Umbilical cord (tissue), 2 donors: ENCODE measurements at places on chromosomes 12 and 14.

GRCh38 chr12:127487031-127487430 lies 779.9 kb upstream of the TMEM132C start:
- DNase-seq = no peak

GRCh38 chr12:108559748-108560147 lies 1.2 kb downstream of the SART3 start:
- DNase-seq = no peak

GRCh38 chr14:37237735-37238200 lies 40.0 kb downstream of the MIPOL1 start:
- DNase-seq = no peak

DNA sequence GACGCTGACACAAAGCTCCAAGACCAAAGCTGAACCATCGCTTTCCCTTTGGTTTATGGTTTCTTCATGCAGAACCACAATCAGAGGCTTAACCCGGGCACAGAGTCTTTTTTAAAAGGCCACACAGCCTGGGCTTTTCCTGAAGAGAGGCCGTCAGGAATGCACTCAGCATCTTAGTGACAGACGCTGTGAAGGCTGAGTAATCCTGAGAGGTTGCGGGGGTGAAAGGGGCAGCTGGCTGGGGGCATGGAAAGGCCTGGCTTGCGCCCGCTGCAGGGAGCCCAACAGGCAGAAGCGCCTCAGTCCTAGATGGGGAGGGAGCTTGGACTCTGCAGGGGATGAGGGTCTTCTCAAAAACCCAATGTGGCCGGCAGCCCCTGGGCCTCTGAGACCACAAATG lies 13.6 kb downstream of the CTDSP2 start:
- no peak for DNase-seq

GRCh38 chr12:26836201-26836600 lies 3.2 kb upstream of the ITPR2 start:
- DNase-seq = no peak

DNA sequence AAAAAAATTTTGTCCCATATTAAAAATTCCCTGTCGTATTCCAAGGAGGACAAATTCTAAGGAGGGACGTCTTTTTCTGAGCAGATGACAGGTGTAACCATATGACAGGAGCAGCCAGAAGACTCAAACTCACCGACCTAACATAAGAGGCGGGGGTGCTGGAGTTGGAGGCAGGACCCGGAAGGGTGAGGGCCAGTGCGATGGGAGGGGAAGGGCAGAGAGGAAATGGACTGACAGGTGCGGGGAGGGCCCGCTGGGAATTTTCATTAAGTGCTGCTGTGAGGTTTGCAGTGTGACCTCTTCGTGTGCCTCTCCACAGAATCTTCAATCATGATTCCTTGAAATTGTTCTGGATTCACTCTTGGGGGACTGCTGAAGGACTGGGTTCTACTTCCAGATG lies 189.4 kb downstream of the NTF3 start:
- DNase-seq = no peak

DNA sequence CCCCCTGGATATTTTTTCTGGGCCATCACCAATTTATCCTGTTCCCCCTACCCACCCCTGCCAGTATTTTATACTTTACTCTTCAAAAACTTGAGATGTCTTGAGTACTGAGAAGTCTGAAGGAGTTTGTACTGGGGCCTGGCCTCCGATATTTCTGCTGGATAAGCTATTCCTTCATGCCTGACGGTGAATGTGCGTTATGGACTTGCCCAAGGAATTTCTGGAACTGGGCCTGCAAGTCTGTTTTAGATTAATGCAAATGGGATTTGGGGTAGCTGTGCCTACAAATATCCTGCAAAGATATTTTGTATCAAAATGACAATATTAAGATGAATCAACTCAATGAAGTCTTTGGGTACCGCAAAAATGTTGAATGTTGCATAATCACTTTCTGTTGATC lies at the start of gene PTCSC3:
TSS of gene PTCSC3 (minus strand) at position 199 of the 400 bp plus-strand sequence.
- DNase-seq = no peak

GRCh38 chr14:32298346-32298745 lies 30.8 kb upstream of the AKAP6 start:
- DNase-seq = no peak

GRCh38 chr12:99370421-99371138 lies 277.0 kb upstream of the GARIN6 start:
- DNase-seq = no peak

DNA sequence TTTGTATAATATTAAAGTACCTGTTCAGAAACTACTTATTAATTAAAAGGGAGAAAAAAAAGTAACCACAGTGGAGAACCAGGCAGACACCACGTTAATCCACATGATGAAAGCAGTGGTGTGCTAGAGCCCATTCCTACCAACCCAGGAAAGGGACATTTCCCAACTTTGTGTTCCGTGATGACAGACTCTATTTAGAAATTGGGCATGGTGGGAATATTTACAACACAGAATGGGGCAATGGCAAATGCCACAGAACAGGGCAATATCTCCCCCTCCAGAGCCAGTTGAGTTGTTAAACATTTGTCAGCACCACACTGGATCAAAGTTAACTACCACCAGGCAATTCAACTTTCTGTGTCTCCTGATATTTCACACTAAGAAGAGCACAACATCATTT lies 1.2 kb upstream of the HIGD1C start:
- no peak for DNase-seq

DNA sequence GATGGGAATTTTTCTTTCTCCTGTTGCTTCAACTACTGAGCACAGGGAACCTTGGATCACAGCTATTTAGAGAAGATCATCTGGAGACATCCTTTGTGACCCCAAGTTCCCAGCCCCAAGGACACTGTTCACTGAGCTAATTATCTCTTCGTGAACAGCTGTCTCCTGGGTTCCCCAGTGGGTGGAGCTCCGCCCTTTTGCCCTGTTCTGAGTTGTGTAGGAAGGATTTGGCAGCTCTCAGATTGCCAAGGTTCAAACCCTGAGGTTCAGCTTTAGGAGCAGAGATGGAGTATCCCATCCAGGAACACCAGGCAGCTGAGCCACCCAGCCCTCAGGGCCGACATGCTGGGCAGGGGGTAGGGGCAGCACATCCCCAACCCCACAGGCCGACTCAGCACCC lies 32.0 kb downstream of the NGB start:
- no peak for DNase-seq

- DNase-seq = no peak
These were observed 46.6 kb upstream of the OAS1 start for GRCh38 chr12:112860181-112860580.

GRCh38 chr14:55845963-55846825 lies 266.2 kb downstream of the KTN1 start:
- DNase-seq = no peak

DNA sequence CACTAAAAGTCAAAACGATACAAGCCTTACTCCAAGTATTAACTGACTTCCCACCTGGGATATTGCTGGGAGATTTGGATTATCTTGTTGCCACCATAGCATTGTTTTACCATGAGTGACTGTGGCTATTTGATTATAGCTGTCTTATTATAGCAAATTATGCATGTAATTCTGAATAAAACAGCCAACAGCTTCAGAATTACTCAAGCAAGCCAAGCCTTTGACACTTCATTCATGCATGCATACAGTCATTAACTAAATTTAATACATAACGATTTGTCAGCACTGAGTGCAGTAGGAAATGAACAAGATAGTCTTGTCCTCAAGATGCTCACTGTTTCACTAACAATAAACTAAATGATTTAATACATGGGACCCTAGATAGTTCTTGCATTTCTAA lies 133.0 kb upstream of the FRMD6 start:
- DNase-seq = no peak

DNA sequence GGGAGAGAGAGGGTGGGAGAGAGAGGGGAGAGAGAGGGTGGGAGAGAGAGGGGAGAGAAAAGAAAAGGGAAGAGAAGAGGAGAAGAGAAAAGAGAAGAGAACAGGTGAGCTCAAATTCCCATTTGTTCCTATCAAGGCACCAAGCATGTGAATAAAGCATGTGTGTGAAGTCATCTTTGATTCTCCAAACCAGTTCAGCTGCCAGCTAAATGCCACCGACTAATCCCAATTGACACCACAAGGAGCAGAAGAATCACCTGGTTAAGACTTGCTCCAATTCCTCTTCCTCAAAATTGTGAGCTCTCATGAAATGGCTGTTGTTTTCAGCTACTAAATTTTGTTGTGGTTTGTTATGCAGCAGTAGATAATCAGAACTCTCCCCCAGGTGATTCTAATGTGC lies 188.9 kb downstream of the TMX1 start:
- no peak for DNase-seq

GRCh38 chr12:91307957-91308670 lies 125.5 kb upstream of the DCN start:
- DNase-seq = no peak

GRCh38 chr14:28671425-28671824 lies 95.2 kb upstream of the FOXG1 start:
- no peak for DNase-seq

DNA sequence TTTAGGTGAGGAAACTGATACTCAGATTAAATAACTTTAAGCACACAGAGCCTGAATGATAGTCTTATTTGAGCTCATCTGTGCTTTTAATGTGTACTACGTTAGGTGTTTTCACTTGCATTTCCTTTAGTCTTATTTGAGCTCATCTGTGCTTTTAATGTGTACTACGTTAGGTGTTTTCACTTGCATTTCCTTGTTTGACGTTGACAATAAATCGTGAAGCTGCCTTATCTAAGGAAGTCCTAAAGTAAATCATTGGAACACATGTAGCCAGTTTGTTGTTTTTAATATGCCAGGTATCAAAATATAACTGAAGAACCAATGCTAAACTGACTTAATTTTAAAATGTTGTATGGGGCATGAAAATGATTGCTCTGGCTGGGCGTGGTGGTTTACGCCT lies 2.0 kb downstream of the RAP1B start:
- DNase-seq = no peak

DNA sequence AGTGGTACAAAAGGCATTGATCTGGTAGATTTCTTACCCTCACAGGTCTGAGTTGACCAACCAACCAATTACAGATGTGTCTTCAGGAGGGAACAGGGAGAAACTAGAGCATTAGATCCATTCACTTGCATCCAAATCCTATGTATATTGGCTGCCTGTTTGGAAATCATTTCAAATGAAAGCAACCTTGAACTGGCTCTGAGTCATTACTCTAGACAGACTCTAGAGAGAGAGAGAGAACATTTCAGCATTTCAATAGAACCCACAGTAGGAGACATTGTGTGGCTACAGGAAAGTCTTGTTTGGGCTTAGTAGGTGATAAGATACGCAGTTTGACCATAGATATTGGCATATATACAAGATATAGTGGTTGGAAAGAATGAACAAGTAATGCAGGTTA lies 114.5 kb downstream of the PTPRR start:
- no peak for DNase-seq

DNA sequence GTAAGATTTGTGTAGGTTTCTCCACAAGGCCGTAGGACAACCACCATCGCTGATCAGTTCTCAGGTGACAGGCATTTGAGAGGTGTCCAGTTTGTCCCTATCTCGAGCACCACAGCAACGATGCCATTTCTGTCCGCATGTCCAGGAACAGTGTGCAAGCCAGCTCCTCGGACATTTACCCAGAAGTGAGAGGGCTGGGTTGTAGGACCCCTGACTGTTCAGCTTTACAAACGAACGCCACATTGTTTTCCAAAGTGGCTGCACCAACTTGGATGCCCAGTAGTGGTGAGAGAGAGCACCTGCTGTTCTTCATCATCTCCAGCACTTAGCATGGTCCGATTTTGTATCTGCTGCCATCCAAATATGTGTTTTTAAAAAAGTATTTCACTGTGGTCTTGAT lies 38.6 kb downstream of the CYP46A1 start:
- DNase-seq = no peak

- DNase-seq = no peak
These were observed 49.4 kb downstream of the SLC15A5 start for GRCh38 chr12:16228067-16228466.

DNA sequence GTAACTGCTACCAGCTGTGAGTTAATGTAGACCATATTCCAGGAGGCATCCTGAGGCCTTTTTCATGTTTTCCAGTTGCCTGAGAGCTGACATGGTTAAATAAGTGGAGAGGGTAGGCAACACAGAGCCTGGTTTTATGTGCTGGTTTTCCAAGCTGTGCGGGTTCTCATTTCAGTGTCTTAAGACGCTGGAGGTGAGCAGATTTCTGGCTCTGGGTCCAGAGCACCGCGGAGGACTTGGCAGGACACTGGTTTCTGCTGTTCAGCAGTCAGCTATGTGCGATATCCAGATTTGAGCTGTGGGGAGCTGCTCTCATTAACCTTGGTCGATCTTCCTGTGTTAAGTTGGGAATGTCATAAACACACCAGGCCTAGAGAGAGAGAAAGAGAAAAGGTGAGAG lies 680.8 kb downstream of the BCL11B start:
- no peak for DNase-seq

DNA sequence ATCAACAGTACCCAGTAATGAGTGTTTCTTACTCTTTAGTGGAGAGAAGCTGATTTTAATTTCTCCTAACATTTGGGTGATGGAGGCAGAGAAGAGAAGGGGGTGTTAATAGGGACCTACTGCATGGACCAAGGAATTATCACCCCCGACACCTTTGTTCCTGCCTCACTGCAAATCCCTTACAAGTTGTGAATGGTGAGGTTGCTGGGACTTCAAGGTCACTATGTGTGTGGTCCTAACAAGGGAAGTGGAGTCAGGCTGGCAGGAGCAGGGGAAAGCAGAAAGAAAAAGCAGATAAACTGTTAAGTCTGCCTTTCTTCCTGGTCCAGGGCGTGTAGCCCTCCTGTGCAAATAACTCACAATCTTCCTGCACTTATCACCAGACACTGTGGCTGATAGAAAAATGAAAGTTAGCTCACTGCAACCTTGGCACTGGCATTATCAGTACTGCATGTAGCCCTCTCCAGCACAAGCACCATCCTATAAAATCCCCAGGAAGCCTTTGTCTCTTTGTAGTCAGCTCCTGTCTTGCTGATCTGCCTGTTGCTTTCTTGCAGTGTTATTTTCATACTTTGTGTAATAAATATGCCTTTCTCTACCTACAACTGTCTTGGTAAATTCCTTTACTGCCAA lies 112.3 kb upstream of the DNM1L start:
- DNase-seq = no peak
